ENCODE measurements at places on chromosomes 2 and 18.

- no peak for DNase-seq
These were observed 493.3 kb upstream of the GCFC2 start for GRCh38 chr2:76204048-76204447.

- DNase-seq = no peak
These were observed 16.9 kb downstream of the QPCT start for GRCh38 chr2:37361216-37361815.

- no peak for DNase-seq
These were observed 30.8 kb upstream of the PUM2 start for GRCh38 chr2:20381457-20381856.

DNA sequence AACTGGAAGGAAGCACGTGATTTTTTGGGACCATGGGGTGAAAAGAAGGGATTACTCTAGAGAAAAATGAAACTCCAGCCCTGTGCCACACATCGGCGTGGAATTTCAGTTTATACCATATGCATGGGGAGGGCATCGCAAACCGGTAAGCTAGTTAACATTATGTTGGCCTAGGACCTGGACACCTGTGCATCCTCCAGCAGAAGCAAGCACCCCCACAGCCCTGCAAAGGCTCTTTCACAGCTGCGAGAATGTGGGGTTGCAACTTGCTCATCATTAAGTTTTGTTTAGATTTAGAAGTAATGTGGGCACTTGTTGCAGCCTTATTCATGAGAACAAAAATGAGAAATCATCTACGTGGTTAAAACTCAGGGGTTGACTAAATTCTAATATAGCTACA, 299.2 kb downstream of the PIEZO2 start:
- no peak for DNase-seq

DNA sequence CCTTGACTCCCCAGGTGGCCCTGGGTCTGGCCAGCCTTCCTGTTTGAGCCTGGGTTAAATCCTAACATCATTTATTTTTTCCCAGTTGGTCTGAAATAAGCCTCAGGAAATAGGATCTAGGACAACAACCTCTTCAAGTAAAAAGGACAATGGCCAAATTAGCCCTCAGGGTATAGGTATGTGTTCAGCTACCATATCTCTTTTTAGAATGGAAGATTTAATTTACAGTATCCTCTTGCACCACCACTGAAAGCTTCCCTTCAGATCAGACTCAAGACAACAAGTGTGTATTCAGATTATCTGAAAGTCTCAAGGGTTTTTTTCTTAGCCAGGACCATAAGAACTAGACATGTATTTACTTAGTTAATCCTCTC, 61.6 kb upstream of the CXCR4 start:
- DNase-seq = no peak

DNA sequence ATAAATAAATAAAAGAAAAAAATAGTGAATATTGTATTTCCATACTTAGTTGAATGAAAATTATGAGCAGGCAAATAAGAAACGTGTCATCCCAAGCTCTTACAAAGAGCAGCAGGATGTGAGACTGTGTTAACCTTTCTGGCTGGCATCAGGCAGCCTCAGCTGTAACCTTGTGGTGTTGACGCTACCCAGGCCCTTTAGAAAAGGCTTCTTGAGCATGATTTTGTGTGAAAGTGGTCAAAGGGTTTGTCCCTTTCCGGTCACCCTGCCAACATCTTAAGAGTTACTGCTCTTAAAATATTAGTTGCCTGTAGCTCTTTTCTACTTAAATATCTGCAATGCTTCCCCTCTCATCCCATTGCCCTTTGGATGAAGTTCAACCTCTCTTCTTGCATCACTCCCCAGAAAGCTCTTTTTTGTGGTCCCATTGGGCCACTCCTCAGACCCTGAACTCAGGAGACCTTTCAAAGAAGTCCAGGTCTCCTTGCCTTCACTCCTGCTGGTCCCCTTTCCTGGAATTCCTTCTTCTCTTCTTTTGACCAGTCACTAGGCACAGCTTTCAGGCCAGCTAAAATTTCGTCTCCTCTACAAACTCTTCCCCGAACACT, 35.0 kb downstream of the RHOB start:
- DNase-seq = no peak

Measured in GM04503 (cell line).